ENCODE measurements at places on chromosomes 4 and X.

DNA sequence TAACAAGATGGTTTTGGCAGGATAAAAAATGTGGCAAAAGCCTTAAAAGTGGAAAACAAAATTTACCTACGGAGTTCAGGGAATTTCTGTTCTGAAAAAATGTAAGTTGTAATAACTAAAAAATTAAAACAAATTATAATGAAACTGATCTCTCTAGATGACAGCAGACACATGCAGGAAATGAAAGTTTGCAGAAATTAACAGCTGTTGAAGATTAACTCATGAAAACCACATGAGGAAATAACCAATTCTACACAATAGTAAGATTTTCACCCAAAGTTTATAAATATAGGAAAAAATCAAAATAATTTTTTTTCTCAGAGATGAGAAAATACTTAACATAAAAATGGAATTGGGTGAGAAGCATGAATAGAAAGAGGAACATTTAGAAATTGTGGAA is 47.5 kb upstream of the UGT2B15 start:
- no peak for DNase-seq

DNA sequence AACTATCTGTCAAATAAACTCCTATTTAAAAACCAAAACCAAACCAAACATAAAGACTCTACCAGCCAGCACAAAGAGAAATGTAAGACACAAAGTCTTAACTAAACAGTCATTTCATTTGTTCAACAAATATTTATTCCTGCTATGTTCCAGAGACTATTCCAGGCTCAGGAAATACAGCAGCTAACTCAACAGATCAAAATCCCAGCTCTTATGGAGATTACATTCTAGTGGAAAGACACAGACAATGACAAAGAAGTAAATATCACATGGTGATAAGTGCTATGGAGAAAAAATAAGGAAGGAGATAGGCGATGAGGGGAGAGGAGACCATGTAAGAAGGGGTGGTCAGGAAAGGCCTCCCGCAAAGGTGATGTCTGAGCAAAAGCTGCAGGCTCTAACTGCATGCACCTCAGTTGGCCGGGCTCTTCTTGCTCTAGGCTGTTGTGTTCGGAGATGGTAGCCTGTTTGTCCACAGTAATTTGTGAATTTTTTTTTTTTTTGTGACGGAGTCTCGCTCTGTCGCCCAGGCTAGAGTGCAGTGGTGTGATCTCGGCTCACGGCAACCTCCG is 15.1 kb downstream of the PPEF1 start:
- DNase-seq, result no peak

DNA sequence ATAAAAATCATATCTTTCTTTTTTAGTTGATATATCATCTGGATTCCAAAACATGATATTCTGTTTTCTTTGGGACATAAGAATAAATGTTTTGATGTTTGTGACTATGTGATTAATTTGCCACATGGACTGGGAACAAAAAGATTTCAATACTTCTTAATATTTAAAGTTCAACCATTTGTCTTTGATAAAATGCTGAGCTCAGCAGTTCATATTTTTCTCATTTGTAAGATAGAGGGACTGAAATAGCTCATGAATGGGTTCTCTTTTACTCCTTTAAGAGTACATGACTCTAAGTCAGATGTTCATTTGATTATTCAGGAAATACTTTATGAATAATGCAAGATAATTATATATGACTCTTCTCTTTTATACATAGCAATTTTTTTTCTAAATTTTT is 205.9 kb upstream of the FAM47A start:
- no peak for DNase-seq

- no peak for DNase-seq
These were observed 85.4 kb upstream of the FAT1 start for GRCh38 chr4:186809070-186809469.

GRCh38 chr4:152785639-152786615 is 6.2 kb downstream of the ARFIP1 start:
- DNase-seq, result no peak

GRCh38 chr4:101304916-101305315 is 42.4 kb downstream of the PPP3CA start:
- DNase-seq, result no peak

DNA sequence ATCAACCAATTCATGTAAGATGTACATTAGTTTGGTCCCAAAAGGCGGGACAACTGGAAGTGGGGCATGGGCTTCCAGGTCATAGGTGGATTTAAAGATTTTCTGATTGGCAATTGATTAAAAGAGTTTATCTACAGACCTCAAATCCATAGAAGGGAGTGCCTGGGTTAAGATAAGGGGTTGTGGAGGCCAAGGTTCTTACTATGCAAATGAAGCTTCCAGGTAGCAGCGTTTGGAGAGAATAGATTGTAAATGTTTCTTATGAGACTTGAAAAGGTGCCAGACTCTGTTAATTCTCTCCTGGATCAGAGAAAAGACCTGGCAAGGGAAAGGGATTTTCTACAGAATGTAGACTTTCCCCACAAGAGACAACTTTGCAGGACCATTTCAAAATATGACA is 2.4 kb downstream of the MGST2 start:
- DNase-seq, result no peak

GRCh38 chr4:68410643-68411042 is 36.6 kb upstream of the TMPRSS11E start:
- DNase-seq, result no peak

DNA sequence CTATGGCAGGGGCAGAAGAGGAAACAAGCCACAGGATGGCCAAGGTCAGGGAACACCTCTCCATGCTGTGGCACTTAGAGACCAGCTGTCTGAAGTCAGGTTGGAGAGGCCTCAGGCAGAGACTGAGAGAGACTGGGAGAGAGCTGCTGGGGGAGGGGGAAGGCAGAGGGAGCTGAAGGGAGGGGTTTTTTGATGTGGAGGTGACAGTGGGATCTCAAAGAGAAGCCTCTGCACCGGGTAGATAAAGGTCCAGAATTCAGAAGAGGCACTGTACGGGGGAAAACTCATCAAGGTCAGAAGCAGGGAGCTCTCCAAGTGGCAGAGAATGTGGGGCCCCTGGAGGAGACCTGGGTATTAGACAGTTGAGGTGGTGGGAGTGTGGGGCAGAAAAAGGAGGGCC is 41.6 kb upstream of the HMGB3 start:
- DNase-seq, result no peak

- DNase-seq, result no peak
These were observed 84.3 kb upstream of the SLC4A4 start for GRCh38 chr4:71254451-71255012.

DNA sequence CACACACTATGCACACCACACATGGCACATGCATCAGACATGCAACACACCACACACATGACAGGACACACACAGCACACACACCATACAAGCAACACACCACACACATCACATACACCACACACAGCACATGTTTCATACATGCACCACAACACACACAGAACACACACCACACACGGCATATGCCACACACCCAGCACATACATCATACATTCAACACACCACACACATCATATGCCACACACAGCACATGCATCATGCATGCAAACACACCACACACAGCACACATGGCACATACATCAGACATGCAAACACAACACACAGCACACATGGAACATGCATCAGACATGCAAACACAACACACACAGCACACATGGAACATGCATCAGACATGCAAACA is 80.7 kb upstream of the LRPAP1 start:
- DNase-seq, result no peak

- DNase-seq, result no peak
These were observed 107.0 kb downstream of the CT47B1 start for GRCh38 chrX:120768681-120769080.

GRCh38 chr4:83269256-83269655 is 15.3 kb downstream of the COQ2 start:
- no peak for DNase-seq

DNA sequence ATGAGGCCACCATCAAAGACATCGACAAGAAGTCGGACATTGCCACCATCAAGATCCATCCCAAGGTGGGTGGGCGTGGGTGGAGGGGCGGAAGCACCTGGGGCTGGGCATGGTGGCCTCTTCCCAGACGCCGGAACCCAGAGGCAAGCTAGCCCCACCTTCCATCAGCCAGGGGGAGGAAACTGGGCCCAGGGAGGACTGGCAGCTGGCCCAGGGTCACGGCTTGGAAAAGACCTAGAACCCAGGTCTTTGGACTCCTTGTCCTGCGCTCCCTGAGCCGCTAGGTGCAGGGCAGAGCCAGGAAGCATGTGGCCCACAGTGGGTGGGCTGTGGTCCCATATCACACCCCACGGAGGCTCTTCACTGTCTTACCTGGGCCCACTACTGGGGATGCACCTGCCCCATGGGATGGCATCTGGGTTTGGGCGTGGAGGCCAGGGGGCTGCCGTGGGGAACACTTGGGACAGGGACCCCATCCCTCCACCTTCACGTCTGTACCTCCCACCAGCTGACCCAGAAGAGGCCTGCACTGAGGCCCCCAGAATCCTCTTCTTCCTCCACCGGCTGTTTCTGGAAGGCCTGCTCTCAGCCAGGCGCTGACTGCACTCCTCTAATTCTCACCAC is 17.3 kb downstream of the HTRA3 start:
- no peak for DNase-seq

- DNase-seq, result no peak
These were observed 104.9 kb downstream of the CHIC2 start for GRCh38 chr4:53959343-53960120.

DNA sequence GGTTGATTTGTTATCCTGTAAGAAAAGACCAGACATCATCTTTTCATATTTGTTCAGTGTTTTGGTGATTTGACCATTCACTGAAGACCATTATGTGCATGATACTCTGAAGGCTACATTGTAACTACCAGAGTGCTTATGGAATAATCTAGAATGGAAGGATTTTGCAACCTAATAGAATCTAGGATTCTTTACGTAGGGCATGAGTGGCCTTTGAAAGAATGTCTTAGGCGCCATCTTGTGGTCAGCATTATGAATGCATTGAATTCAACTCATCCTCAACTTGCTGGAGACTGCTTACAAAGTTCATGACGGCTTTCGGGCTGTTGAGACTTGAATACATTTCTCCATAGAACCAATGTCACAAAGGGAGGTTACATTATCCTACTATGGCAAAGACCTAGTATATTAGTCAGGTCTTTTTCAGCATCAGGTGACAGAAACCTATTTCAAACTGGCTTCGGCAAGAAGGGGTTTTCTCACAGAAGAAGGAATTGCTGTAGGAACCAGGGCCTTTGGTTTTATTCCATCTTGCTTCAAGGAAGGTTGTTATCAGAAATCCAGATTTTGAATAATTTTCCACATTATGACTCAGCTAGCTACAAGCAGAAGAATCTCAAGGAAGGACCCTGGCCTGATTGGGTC is 104.1 kb downstream of the GPAT3 start:
- peak; percentile 8 for DNase-seq

DNA sequence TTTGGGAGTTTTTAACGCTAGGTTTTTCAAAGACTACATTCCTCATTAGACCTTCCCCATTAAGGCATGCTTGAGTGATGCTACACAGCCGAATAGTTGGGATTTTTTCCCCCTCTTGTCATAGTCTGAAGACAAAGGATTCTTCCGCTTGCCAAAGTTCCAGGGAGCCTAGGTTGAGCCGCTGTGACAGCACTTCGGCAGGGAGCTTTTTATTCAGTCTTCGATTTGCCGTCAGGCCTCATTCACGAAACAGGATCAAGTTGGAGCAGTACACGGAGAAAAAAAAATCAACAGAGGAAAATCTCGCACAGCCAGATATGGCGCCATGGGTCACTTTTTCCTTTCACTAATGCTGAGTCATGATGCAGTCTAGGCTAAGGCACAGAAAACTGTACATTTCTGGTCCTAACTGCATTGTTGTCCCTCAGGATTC is 24.3 kb downstream of the SHROOM3 start:
- DNase-seq, result no peak

- peak; percentile 25 for DNase-seq
These were observed 1.3 kb upstream of the TSPYL2 start for GRCh38 chrX:53080628-53081580.

GRCh38 chrX:110803506-110803905 is 7.9 kb upstream of the CHRDL1 start:
- no peak for DNase-seq
